ENCODE measurements at places on chromosomes 3 and 15. TPM values are rescaled to one million over a fixed set of nuclear protein-coding genes. Genes with fewer than 3 reads are reported as not detected.

The SLC28A1 gene
- not detected for total RNA-seq

The CPNE9 gene
- total RNA-seq: not detected

The ZNF620 gene
- total RNA-seq: 6.3 TPM

The CISH gene
- total RNA-seq: 78.1 TPM

The BSN gene
- 1.2 TPM for total RNA-seq

The CHAC1 gene
- 3.1 TPM for total RNA-seq

- peaks cover 59% of the 10 kb centered on the region for H3K4me1 ChIP-seq
- no peak for DNase-seq
- peak overlapping the region; percentile 87 for H3K27ac ChIP-seq
- H3K27me3 ChIP-seq: no peaks in the 10 kb centered on the region
- no peaks in the 10 kb centered on the region for H3K36me3 ChIP-seq
Measured at GRCh38 chr15:85588677-85589076, 206.0 kb downstream of the KLHL25 start.

DNA sequence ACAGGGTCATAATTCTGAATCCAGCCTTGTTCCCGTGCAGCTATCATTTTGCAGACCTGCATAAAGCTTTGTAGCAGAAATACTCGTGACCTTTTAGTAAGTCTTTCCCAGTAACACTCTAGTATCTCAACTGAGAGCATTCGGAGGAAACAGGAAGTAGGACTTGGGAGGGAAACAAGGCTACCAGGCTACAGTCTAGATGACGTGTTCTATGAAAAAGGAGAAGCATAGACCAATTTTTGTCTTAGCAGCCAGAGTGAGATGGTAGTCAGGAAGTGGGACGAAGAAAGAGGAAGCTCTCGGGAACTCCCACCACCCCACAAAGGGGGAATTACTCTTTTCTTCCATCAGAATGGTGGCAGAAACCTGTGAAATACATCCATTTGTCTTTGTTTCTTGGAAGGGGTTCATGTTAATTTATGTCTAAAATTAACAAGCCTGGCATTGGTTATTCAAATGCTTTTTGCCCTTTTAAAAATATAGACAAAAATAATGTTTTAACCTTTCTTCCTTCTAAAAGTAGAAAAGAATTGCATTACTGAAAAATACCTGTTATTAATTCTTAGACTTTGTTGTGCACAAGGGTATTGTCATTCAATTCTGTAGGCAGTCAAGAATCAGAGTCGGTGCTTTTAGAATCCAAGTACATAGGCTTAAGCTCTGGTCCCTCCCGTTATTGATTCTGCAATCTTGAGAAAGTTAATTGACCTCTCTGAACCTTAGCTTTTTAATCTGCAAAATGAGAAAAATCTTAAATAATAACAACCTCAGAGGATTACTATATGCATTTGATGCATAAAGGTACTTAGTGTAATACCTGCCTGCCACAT is 1.6 kb upstream of the SUCNR1 start:
- no peaks in the 10 kb centered on the region for H3K36me3 ChIP-seq
- no peak for DNase-seq
- no peaks in the 10 kb centered on the region for H3K27me3 ChIP-seq
- H3K4me1 ChIP-seq: no peaks in the 10 kb centered on the region
- H3K4me3 ChIP-seq: no peak overlapping the region

- H3K4me1 ChIP-seq: no peaks in the 10 kb centered on the region
- DNase-seq: no peak
- H3K27me3 ChIP-seq: no peaks in the 10 kb centered on the region
- H3K4me3 ChIP-seq: no peak overlapping the region
Measured at GRCh38 chr3:131393051-131393450, 11.5 kb downstream of the NUDT16 start.

DNA sequence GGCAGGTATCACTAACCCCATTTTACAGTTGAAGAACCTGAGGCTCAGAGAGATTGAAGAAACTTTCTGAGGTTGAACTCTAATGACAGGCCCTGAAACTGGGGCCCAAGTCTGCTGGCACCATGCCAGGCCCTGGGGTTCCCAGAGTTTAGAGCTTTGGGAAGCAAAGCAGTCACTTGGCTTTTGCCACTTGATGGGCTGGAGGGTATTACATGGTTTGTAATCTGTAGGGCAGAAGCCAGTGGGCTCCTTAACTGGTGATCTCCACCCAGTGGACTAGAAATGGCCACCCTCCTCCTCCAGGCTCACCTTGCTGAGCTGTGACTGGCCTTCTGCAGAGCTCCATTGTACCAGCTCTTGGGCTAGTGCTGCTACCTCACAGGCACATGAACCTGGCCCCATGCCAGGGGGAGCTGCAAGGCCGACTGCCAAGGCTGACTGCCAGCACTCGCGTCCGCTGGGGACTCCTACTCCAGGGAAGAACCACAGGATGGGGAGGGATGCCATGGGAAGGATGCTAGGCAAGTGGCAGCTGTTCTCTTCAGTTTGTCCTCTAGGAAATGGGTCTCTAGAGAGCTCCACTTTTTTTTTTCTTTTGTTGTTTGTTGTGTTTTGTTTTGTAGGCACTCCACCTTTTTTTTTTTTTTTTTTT is 104.8 kb downstream of the ETFA start:
- no peak overlapping the region for H3K4me3 ChIP-seq
- DNase-seq: peak; percentile 94
- no peak overlapping the region for H3K27ac ChIP-seq
- H3K4me1 ChIP-seq: no peaks in the 10 kb centered on the region
- no peaks in the 10 kb centered on the region for H3K27me3 ChIP-seq
- H3K36me3 ChIP-seq: no peaks in the 10 kb centered on the region

DNA sequence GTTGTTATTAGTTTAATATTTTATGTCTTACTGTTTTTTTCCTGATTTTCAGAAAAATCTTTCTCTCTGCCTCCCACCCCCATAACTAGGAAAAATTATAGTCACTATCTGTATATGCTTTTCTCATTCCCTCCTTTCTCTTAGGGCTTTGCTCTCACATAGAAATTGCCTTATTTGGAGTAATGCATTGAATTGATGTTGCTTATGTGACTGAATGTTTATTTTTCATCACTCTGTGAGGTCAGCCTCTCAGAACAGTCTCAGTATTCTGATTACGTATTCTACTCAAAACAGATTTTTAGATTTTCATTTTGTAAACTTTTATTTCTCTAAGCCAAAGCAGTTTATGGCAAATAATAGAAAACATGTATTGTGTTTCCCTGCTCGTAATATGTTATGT is 121.0 kb downstream of the SLMAP start:
- H3K27ac ChIP-seq: no peak overlapping the region
- no peaks in the 10 kb centered on the region for H3K36me3 ChIP-seq
- H3K4me3 ChIP-seq: no peak overlapping the region
- H3K4me1 ChIP-seq: no peaks in the 10 kb centered on the region

- DNase-seq: no peak
- H3K4me1 ChIP-seq: no peaks in the 10 kb centered on the region
Measured at GRCh38 chr3:53509494-53509893, 15.1 kb downstream of the CACNA1D start.

- H3K4me3 ChIP-seq: no peak overlapping the region
- peaks cover 4% of the 10 kb centered on the region for H3K4me1 ChIP-seq
- H3K27me3 ChIP-seq: no peaks in the 10 kb centered on the region
- no peak for DNase-seq
- peaks cover 6% of the 10 kb centered on the region for H3K36me3 ChIP-seq
Measured at GRCh38 chr15:52636459-52636858, 42.7 kb downstream of the ATOSA start.

GRCh38 chr15:40584191-40584590 is 9.9 kb upstream of the KNL1 start:
- H3K4me3 ChIP-seq: no peak overlapping the region
- DNase-seq: no peak
- no peaks in the 10 kb centered on the region for H3K27me3 ChIP-seq
- H3K4me1 ChIP-seq: no peaks in the 10 kb centered on the region

GRCh38 chr15:65783872-65784271 is 8.2 kb downstream of the DENND4A start:
- no peaks in the 10 kb centered on the region for H3K27me3 ChIP-seq
- H3K4me1 ChIP-seq: no peaks in the 10 kb centered on the region
- no peak overlapping the region for H3K4me3 ChIP-seq
- no peak for DNase-seq
- H3K36me3 ChIP-seq: no peaks in the 10 kb centered on the region
- H3K27ac ChIP-seq: no peak overlapping the region

DNA sequence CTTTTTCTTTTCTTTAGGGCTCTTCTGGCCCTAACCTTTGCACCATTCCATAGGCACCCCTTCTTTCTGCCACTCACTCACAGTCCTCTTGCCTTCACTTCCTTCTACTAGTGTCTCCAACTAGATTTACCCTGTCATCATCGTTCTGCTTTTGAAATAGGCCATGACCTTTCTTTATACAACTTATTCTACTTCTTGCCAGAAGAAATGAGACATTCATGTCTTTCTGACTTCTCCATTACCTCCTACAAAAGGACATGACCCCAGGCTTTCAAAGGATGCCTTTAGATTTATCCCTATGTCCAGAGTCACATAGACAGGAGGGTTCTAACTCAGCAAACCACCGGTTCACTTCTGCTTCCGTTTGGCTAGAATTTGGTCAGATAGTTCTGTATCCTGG is 336.4 kb upstream of the LRRFIP2 start:
- peak overlapping the region; percentile 89 for H3K27ac ChIP-seq
- peaks cover 14% of the 10 kb centered on the region for H3K36me3 ChIP-seq
- H3K4me1 ChIP-seq: peaks cover 58% of the 10 kb centered on the region

GRCh38 chr3:39385456-39386090 is 2.4 kb downstream of the SLC25A38 start:
- H3K4me1 ChIP-seq: peaks cover 35% of the 10 kb centered on the region
- no peak overlapping the region for H3K4me3 ChIP-seq
- H3K27me3 ChIP-seq: no peaks in the 10 kb centered on the region
- no peak for DNase-seq
- H3K36me3 ChIP-seq: no peaks in the 10 kb centered on the region

Measured in thyroid gland (tissue), 4 donors.